ENCODE measurements at places on chromosomes 1 and 21. TPM values are rescaled to one million over a fixed set of nuclear protein-coding genes. Genes with fewer than 3 reads are reported as not detected.

ZNF683 gene
- not detected for total RNA-seq

TNFRSF14 gene
- 48.7 TPM for total RNA-seq

GPR157 gene
- 8.3 TPM for total RNA-seq

ITLN2 gene
- not detected for total RNA-seq

SH2D1B gene
- 0.10 TPM for total RNA-seq

TRABD2B gene
- 15.1 TPM for total RNA-seq

PADI3 gene
- not detected for total RNA-seq

DNA sequence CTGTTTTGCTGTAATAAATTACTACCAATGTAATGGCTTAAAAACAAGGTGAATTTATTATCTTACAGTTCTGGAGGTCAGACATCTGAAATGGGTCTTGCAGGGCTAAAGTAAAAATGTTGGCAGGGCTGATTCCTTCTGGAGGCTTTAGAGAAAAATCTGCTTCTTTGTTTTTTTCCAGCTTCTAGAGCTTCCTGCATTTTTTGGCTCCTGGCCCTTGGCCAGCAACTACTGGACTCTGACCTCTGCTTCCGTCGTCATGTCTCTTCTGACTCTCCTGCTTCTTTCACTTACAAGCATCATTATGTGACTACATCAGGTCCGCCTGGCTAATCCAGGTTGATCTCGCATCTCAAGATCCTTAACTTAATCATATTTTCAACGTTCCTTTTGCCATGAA lies 350.9 kb downstream of the S1PR1 start:
- peak; percentile 55 for DNase-seq

DNA sequence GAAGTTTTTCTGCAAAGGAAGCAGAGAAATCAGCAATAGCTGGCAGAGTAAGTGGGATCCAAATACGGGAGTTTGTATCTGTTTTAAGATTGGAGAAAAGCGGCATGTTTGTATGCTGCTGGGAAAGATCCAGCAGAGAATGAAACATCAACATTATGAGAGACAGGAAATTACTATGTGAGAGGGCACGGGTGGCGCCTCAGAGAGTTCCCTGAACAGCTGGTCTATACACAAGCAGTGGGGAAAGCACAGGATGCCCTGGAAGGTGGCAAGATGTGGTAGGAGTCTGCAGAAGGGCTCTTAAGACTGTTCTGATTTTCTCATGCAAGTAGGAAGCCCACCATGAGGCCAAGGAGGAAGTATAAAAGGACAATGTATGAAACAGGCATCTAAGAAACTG lies 130.4 kb downstream of the RERE start:
- no peak for DNase-seq

DNA sequence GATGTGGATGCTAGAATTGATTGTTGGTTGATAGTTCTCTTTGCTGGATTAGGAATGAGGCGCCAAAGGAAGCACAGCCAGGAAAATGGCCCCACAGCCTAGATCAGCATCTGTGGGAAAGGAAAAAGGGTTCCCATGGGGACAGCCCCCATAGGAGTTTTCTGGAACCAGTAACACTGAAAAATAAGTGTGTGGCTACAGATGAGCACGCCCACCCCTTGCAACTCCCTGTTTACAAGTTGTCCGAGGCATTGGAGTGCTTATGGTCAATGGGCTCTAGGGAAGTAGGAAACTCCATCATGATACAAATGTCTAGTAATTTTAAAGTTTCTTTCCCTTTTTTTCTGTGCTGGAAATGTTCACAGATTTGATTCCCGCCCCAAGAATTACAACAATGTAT lies 23.8 kb upstream of the UBE2U start:
- no peak for DNase-seq

DNA sequence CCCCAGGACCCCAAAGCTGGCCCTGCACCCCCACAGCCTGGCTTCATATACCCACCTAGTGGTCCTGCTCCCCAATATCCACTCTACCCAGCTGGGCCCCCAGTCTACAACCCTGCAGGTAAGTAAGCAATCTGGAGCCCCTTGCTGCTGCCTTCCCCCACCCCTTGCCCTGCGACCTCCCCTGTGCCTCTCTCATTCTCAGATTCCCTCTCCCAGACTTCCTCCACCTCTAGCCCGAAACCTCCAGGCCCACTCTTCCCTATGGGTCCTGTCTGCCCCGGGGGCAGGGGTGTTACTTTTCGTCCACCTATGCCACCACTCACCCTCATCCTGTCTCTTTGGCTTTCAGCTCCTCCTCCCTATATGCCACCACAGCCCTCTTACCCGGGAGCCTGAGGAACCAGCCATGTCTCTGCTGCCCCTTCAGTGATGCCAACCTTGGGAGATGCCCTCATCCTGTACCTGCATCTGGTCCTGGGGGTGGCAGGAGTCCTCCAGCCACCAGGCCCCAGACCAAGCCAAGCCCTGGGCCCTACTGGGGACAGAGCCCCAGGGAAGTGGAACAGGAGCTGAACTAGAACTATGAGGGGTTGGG lies 2.9 kb downstream of the SHISA4 start:
- no peak for DNase-seq

GRCh38 chr21:39307466-39307865 lies 6.0 kb downstream of the BRWD1 start:
- DNase-seq, result no peak

- no peak for DNase-seq
Observed at GRCh38 chr1:227583354-227583753, 20.0 kb downstream of the ZNF678 start.

GRCh38 chr1:38786040-38786436 lies 73.5 kb downstream of the RRAGC start:
- no peak for DNase-seq

DNA sequence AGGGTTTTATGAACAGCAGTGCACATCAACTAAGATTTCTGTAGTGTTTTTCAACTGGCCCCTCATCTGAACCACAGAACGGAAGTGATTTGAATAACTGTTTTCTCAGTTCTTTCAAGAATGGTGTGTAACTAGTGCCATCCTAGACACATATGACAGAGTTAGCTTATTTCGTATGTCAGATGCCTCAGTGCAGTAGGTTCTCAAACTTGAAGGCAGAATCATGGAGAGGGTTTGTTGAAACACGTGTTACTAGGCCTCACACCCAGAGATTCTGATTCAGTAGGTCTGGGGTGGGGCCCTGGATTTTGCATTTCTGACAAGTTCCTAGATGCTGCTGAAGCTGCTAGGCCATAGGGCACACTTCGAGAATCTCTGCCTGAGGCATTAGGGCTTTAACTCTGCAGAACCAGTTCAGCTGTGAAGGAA lies 49.0 kb downstream of the SCCPDH start:
- DNase-seq, result no peak

- no peak for DNase-seq
Observed at GRCh38 chr1:180291004-180291403, 60.9 kb downstream of the LHX4 start.

DNA sequence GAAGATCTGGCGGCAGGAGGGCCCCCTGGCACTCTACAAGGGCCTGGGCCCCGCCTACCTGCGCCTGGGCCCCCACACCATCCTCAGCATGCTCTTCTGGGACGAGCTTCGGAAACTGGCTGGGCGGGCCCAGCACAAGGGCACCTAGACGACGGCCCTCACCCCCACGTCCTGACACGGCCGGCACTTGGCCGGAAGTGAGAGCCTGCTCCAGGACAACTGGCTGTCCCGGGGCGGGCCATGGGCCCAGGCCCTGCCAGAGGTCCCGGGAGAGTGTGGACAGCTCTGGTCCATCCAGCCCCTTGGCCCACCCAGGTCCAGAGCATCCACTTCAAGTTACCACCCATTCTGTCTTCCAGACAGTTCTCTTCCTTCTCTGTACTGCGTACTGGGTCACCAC lies 3.0 kb upstream of the TMEM82 start:
- no peak for DNase-seq

- DNase-seq, result no peak
Observed at GRCh38 chr1:210527091-210527490, 198.4 kb downstream of the HHAT start.

- DNase-seq, result no peak
Observed at GRCh38 chr1:179230251-179230650, 774 bp upstream of the ABL2 start.

DNA sequence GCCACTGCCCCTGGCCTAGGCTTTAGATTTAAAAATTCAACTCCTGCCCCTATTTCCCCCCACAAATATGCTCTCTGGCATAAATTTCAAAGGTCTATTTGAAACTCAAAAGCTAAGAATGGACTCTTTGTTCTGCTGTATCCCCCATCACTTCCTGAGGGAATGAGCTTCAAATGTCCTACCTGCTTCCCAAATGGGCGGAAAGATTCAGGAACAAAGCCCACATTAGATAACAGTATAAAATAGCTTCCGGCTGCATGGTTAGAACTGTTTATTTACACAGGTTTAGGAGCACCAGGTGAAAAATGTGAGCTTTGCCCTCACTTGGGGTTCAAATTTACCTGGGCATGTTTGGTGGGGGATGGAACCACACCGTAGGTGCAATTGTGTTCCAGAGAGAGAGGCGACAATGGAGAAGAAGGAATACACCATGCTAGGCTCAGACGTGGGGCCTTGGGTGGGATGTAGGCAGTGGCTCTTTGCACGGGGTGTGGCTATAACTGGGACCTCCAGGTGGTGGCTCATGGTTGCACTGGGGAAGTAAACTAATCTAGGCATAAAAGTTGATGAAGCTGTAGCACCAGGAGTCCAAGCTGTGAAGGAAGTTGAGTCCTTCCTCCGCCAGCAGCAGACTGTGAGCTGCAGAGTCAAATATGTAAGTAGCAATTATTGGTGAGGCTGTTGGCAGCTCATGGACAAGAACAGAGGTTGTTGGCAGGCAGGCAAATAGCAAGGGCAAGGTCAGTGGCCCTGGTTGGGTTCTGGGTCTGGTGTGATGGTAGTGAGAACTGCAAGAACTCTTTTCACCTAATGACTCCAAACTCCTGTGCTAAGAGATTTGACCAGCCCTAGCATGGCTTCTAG lies 41.5 kb upstream of the SRSF10 start:
- peak; percentile 82 for DNase-seq

DNA sequence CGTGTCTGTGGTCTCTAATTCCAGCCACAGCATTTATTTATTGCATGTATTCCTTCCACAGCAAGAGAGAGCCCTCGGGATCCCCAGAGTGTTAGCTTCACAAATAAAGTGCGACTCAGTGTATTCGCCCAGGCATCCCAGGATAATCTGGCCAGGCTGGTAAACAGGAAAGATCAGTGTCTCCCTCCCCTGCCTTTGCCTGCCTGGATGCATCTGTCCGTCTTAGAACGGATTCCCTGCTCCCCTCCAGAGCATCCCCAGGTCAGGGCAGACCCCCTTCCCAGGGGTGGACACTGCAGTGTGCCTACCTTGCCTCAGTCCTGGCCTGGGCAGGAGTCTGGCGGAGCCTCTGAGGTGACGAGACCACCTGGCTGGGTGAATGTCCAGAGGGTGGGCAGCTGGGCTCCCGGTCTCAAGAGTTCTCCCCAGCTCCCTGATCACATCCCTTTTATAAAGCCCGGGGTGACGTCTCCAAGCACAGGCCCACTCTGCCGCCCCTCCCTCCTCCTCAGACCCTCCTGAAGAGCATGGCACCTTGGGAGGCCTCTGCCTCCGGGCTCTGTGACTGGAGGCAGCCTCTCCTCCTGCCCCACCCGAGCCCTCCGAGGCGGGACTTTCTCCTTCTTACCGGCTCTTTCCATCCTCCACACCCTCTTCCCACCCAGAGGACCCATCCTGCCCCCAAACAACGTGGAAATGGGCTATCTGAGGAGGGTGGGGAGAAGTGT lies at the start of gene KISS1:
KISS1 (minus strand) TSS at position 424 of the 728 bp plus-strand sequence. CDS start 3,615 bp downstream, outside the sequence.
- DNase-seq, result no peak

GRCh38 chr1:23392125-23392855 lies 22.7 kb upstream of the ZNF436 start:
- DNase-seq, result no peak

DNA sequence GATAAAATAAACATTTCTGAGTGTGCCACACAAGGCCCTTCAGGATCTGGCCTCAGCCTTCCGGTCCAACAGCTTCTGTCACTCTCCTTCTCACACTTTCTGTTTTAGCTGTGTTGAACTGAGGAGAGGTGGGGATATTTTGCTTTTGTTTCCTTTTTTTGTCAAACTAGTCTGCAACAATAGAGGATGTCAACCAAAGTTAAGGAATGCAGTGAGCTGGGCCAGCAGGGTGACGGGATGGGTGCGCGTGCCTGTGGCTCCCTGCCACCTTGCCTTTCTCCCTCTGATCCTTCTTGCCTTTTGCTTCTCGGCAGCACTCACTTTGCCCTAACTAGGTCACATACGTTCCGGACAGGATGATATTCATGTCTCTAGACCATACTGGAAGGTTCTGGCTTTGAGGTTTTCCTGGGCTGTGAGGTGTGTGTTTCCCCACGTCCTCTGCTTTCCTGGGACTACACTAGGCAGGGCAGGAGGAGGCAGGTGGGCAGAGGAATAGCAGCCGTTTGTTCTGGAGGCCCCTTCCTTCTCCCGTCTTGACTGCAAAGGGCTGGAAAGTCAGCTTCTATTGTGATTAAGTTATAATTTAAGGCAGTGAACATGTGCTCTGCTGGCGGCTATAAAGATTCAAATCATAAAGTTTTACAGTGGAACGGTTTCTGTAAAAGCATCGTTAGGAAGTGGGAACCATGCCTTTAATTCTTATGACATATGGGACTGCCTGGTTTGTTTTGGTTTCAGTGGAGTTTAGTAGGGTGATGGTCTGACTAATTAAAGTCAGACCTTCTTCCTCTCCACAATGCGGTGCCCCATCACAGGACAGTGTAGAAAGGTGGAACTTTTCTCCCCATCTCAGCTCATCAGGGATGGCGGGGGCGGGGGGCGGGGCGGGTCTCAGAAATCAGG lies 67.8 kb downstream of the RNF220 start:
- no peak for DNase-seq
